ENCODE measurements at places on chromosomes 1 and 21.

DNA sequence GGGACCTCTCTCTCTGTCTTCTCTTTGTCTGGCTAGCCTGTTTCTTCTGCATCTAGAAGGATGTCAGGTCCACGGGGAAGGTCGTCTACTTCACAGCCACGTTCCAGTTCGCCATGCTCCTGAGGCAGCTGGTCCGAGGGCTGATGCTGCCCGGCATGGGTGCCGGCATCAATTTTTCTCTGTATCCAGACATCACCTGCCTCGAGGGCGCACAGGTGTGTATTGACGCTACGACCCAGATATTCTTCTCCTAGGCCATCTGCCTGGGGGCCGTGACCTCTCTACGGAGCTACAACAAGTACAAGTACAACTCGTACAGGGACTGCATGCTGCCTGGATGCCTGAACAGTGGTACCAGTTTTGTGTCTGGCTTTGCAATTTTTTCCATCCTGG is 841.6 kb upstream of the TMPRSS15 start:
- no peak for DNase-seq

- no peak for DNase-seq
Observed at GRCh38 chr1:172938681-172939080, 112.1 kb downstream of the TNFSF18 start.

DNA sequence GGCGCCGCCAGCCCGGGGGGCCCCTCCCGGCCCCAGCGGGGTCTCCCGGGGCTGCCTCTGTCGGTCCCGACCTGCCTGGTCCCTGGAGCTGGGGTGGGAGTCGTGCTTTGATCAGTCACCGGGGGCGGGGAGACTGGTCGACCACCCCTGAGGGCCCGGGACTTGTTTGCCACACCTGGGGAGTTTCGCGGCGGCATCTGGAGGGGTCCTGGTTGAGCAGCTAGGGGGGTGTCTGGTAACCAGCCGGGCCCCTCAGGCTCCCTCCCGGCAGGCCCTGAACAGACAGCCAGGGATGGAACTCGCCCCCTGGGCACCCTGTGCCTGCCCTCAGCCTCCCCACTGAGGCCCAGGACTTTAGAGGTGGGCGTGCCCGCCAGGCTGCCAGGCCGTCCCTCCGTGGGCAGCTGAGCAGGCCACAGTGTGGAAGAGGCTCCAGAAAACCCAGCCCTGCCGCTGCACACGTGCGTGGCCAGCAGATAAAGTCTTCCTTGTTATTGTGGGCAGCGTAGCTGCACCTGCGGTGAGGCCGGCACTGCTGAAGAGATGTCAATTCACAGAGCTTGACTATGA is 13.3 kb upstream of the SAMD11 start:
- DNase-seq: no peak

GRCh38 chr1:48547561-48548220 is 75.7 kb upstream of the SPATA6 start:
- DNase-seq: no peak

DNA sequence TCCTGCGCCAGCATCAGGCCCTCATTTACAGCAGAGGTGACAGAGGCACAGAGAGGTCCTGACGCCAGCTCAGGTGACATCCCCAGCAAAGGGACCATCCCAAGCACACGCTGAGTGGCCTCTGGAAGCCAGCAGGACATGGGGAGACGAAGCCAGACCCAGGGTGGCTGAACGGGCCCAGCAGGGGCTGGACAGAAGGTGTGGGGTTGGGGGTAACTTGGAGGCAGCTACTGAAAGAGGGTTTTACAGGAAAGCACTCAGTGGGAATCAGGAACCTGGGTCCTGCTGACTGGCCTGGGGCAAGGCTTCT is 1.6 kb upstream of the ARHGEF16 start:
- no peak for DNase-seq

- no peak for DNase-seq
Observed at GRCh38 chr1:191350938-191351337, 807.3 kb upstream of the RGS18 start.

Measured in T-helper 2 cell treated with Interferon-gamma antibody and Interleukin-4, amounts not matched to agents 5 μg/mL and 100 μg/mL, for 36 hours (primary cell).